ENCODE measurements at places on chromosomes 16 and 17.
A peak's percentile ranks its signal among the peaks of the same experiment; 100 is the strongest.

GRCh38 chr17:27635275-27635823 is 4.4 kb downstream of the LGALS9 start:
- no peak for DNase-seq

- DNase-seq = no peak
Observed at GRCh38 chr17:39627712-39628516, 1.2 kb downstream of the PPP1R1B start.

- no peak for DNase-seq
Observed at GRCh38 chr17:7215136-7215638, 4.4 kb downstream of the DLG4 start.

- DNase-seq = no peak
Observed at GRCh38 chr16:70416748-70417616, 21.9 kb downstream of the ST3GAL2 start.

DNA sequence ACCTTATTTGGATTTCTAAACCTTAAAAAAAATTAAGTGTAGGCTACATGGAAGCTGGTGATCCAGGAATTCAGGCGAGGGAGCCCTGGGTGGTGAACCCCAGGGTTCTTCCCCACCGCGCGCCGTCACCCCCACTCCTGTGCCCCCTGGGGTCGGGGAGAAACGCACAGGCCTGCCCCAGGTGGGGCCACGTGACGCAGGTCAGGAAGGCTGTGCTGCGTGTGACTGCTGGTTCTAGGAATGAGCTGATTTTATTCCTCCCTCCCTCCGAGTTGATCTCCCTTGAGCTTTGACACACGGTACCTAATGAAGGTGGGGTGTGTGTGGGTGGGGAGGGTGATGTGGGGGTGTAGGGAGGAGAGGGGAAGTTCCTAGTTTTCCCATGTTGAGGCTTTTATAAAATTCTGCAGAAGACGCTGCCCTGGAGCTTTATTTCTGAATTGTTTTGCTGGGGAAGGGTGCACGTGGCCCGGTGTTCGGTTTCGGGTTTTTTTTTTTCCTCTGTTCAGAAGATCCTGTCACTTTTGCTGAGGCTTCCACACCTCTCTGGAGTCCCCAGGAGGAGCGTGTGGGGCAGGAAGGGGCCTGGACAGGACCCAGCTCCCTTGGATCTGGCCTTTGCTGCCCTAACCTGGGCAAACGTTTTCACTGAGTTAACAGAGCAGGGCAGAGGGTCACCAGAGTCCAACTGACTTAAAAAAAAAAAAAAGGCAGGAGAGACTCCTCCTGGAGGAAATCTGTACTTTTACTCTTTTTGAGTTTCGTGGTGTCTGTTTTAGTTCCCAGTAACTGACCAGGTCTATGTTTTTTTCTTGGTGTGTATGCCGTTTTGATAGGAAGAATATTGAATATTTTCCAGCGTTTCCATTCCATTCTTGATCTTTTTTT is 55.8 kb upstream of the GSE1 start:
- DNase-seq = peak; percentile 34

DNA sequence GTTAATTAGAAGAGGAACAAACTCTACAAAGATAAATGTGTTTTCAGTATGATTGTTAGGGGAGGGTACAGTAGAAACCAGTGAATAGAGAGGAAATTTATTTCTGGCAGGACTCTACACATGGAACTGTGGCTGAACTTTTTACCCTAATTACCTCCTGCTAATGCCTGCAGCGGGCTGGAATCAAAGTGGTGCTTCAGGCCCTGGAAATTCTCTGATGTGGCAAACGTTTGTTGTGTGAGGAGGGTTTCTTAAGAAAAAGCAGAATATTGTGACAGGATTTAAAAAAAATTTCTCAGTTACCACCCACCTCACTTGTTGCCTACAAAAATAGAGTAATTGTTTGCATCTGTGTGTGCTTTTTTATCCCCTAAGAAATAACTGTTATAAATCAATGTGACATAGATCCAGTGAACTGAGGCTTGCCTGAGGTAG is 154.5 kb downstream of the BCAS3 start:
- DNase-seq = no peak

DNA sequence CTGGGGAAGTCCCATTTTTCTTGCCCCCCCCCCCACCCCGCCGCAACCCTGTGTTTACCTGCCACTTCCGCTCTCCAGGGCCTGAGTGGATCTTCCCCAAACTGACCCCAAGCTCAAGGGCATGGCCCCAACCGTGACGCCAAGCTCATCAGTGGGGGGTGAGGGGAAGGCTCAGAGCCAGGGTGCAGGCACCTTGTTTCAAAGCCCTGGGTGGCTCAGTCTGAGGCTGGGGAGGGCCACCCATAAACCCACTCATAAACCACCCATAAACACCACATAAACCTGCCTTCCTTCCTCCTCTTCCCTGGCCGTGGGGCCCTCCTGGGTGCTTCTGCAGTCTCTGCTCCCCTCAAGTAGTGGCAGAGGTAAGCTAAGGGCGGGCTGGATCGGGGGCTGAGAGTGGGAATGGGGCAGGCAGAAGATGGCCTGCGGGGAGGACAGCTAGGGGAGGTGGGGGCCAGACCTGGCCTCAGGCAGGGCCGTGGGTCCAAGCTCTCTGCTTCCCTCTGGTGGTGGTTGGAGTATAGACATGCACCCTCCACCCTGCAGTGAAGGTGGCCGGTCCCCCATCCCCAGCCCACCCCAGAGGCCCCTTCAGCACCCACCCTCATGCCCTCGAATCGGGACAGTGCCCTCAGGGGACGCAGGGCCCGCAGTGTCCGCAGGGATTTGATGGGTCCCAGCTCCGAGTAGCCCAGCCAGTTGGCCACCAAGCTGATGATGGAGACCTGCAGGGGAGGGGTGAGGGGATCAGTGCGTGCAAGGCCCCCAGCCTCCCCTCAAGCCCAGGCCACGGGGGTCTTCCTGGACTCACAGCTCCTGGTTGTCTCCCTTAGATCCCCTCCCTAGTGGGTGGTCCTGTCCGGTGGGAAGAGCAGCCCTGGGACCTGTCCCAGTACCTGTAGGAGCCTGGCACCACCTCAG is 14.6 kb upstream of the CD79B start:
- no peak for DNase-seq

DNA sequence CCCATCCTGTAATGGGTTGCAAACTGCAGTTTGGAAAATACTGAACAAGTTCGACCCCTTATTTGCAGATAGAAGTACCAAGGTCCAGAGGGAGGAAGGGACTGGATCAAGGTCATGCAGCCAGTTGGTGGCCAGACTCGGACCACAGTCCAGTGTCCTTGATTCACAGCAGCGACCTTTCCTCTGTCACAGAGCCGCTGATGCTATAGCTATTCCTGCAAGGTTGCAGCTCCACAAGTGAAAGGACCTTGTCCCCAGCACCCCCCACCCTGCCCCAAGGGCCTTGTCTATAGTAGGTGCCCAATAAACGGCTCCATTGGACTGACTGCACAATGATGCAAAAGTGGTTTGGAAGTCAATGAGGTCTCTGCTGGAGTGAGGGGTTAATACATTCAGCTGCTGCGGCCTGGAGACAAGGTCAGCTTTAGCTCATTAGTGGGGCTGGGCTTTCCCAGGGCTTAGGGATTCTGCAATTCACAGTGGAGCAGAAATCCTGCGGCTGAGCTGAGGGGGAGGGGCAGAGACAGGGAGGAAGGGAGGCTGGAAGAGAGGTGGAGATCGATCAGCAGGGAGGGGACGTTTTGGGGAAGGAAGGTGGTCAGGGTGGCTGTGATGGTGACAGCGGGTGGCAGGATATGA is 13.4 kb upstream of the CRHR1 start:
- no peak for DNase-seq

DNA sequence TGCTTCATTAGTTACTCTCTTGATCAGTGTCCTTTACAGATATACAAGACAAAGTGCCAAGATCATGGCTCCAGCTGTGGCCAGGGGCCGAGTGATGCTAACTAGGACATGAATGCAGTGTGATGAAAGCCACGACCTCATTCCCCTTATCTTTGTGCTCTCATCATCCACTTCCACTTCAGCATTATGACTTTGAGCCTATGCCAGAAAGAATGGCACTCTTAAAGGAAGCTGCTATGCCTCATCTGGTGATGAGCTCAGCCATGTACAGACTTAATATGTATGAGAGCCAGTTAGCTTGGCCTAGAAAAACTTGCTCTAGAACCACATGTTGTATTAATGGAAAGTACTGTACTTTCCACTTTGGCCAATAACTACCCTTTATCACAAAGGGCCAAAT is 179.1 kb downstream of the TOX3 start:
- no peak for DNase-seq

- DNase-seq = no peak
Observed at GRCh38 chr16:56631832-56632155, 665 bp upstream of the MT1M start.

DNA sequence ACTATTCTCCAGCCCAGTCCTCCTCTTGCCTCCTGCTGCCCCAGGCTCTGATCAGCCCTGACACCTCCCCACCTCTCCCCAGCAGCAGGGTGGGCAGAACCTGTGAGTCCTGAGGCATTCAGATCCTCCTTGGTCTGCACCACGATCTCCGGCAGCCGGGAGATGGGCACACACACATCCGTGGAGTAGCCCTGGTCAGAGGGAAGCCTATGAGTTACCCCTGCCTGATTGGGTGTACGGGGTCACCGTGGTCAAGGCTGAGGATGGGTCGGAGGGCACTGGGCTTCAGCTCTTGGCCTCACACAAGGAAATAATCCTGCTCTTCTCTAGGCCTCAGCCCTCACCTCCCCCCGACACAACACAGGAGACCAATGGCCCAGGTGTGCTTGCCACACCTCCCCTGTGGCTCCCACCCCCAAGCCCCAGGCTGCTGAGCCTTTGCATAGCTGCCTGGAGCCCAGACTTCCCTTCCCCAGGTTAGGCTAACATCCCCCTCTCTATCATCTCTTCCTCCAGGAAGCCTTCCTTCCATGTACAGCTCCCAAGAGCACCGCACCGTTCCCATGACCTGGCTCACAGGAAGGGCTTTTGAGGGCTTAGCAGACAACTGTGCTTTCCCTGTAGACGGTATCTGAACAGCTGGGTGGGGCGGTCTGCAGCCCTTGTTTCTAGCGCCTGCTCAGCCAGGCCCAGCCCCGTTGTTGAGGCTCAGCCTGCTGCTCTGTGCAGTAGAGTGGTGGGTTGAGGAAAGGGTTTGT is 3.7 kb downstream of the LDHD start:
- no peak for DNase-seq

- DNase-seq = no peak
Observed at GRCh38 chr17:77316191-77316641, 175.4 kb downstream of the SEC14L1 start.

DNA sequence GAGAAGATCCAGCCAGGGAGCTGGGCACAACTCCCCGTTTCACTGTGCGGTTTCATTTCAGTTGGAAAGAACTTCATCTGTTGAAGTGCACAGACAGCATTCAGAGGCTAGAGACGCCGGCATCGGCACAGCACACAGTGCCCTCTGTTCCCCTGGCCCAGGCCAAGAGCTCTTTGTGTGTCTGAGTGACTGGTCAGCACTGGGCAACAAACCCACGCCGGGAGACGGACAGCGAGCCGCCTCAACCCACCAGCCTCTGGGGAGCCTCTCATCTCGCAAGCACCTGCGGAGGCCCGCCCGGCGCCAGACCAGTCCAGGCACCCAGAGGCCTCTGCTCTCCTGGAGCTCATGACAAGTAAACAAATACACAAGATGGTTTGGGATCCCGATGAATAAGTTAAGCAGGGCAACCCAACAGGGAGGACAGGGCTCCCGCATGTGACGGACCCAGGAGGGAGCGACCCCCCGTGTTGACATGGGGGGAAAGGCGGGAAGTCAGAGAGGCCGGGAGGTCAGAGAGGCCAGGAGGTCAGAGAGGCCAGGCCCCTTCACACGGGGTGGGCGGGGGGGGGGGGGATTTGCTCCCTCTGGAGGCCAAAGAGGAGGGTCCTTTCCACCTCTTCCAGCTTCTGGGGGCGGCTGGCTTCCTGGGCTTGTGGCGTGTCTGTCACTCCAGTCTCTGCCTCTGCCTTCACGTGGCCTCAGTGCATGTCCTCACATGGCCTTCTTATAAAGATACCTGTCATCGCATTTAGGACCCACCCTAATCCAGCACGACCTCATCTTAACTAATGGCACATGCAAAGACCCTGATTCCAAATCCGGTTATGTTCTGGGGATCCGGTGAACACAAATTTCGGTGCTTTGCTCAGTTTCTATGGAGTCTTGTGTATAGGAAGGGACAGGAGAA is 25.8 kb upstream of the KLHDC4 start:
- DNase-seq = no peak

GRCh38 chr17:40553694-40554534 is 11.4 kb downstream of the CCR7 start:
- no peak for DNase-seq

GRCh38 chr17:2337544-2338314 is 428 bp downstream of the SGSM2 start:
- DNase-seq = peak; percentile 47

DNA sequence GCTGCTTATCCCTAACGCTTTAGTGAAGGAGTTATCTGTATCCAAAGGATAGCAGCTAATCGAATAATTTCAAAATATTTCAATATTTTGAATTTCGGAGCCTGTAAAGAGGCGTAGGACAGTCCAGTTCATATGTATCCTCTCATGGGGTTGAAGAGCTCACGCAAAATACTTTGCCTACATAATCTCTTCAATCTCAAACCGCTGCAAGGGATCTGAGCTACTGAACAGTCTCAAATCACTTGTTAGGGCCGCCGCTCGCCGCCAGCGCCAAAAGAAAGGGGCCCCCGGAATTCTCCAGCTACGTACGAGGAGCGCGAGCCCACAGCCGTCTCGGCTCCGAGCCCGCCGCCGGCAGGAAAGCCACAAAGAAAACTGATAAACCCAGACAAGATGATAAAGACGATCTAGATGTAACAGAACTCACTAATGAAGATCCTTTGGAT is 601 bp upstream of the RFWD3 start:
- no peak for DNase-seq

DNA sequence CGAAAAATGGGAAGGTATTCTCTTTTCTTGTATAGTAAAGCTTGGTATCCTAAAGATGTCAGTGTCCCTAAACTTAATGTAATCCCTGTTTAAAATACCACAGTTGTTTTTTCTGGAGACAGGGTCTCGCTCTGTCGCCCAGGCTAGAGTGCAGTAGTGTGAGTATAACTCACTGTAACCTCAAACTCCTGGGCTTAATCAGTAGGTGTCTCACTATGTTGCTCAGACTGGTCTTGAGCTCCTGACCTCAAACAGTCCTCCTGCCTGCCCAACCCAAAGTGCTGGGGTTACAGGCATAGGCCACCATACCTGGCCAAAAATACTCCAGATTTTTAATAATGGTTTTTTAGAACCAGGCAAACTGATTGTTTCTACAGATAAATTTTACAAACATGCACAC is 8.2 kb downstream of the DCAF7 start:
- DNase-seq = no peak

DNA sequence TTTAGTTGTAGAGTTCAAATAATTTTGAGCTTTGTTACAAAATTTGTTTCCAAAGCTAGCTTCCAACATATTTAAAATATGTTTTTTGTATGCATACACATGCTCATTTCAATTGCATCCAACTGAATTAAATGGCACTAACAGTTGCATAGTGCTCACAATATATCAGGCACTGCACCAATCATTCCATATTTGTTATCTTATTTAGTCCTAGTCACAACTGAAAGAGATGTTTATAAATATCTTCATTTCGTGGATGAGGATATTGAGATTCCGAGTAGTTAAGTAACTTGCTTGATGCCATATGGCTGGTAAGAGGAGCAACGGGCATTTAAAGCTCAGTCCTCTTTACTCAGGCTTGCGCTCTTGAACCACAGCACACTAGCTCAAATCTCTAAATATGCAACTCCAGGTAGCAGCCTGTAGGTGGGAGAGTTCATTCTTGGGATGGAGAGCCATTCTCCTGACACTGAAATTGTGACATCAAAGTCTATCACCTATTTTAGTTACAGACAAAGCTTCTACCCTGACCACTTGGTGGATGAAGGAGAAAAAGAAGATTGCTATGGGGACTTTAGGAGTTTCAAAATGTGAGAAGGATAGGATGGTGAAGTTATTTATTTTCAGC is 118.0 kb upstream of the CA10 start:
- no peak for DNase-seq
